Activated T-cell treated with anti-CD3 and anti-CD28 coated beads, Interleukin-2, amount 50 U/mL, for 24 hours (primary cell): ENCODE measurements at places on chromosomes 11 and 22.

DNA sequence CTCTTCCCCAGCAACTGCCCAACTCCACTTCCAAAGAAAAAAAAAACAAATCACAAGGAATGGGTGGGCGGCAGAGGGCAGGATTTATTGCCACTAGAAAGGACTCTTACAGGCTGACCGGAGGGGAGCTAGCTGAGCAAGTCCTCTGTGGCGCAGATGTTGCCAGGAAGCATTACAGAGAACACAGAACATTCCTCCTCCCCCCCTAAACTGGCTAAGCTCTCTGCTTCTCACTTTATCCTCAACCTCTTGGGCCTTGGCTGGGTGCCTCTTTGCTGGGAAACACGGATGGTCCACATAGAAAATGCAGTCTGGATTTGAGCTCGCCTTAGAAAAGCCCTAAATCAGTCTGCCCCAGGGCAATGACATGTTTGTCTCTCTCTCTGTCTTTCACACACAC is 12.6 kb upstream of the FJX1 start:
- no peaks in the 10 kb centered on the region for H3K4me1 ChIP-seq
- DNase-seq: no peak
- H3K36me3 ChIP-seq: no peaks in the 10 kb centered on the region
- peaks cover 65% of the 10 kb centered on the region for H3K27me3 ChIP-seq
- no peak overlapping the region for H3K4me3 ChIP-seq

- DNase-seq: no peak
- H3K4me1 ChIP-seq: peaks cover 3% of the 10 kb centered on the region
- H3K27ac ChIP-seq: peak overlapping the region; percentile 7
Measured at GRCh38 chr11:3669742-3670183, 1.4 kb downstream of the CHRNA10 start.

DNA sequence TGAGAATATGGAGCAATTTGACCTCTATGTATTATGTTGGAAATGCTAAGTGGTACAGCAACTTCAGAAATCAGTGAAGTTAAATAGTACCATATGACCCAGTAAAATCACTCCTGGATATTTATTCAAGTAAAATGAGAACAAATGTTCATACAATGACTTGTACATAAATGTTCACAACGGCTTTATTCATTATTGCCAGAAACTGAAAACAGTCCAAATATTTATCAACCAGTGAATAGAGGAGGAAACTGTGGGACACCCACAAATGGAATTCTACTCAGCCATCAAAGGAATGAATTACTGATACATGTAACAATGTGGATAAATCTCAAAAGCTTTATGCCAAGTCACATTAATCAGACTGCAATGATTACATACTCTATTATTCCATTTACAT is 416.3 kb downstream of the AASDHPPT start:
- DNase-seq: no peak
- no peaks in the 10 kb centered on the region for H3K36me3 ChIP-seq
- H3K27me3 ChIP-seq: no peaks in the 10 kb centered on the region
- H3K4me3 ChIP-seq: no peak overlapping the region
- H3K4me1 ChIP-seq: no peaks in the 10 kb centered on the region

DNA sequence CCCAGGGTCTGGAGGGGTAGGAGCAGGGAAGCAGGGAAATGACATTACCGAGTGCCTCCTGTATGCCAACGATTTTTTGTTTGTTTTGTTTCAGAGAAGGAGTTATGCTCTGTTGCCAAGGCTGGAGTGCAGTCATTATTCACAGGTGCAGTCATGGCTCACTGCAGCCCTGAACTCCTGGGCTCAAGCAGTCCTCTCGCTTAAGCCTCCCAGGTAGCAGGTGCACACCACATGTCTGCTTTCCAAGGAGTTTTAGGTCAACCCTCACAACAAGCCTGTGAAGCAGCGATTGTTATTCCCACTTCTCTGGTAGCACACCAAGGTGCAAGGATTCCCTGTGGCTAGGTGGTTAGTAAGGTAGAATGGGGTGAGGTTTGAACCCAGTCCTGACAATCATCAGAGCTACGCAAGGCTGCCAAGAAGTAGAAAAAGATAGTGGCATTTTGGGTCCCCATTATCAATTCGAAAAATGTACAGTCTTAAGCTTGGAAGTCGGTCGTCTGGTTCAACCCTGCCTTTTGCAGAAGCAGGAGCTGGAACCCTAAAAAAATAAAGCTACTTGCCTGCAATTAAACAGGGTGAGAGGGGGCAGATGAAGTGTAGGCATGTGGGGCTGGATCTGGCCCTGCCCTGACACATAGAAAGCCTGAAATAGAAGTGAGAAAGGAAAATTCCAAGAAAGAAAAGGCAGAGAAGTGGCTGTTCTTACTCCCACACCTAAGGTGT is 9.1 kb downstream of the UCP3 start:
- DNase-seq: no peak
- peak overlapping the region; percentile 65 for H3K27ac ChIP-seq
- H3K4me1 ChIP-seq: peaks cover 71% of the 10 kb centered on the region
- no peak overlapping the region for H3K4me3 ChIP-seq

DNA sequence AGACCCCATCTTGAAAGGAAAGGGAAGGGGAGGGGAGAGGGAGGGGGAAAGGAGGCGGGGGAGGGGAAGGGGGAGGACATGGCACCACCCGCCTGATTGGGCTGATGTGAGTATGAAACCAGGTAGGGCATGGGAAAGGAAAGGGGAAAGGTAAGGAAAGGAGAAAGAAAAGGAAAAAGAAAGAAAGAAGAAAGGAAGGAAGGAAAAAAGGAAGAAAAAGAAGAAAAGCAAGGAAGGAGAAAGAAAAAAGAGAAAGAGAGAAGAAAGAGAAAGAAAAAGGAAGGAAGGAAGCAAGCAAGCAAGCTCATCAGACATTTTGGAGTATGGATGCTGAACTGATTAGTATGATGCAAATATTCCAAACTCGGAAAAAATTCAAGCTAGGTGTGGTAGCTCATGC is 36.0 kb upstream of the TFIP11 start:
- H3K36me3 ChIP-seq: peaks cover 35% of the 10 kb centered on the region
- no peaks in the 10 kb centered on the region for H3K27me3 ChIP-seq
- peaks cover 38% of the 10 kb centered on the region for H3K4me1 ChIP-seq
- peak overlapping the region; percentile 55 for H3K27ac ChIP-seq
